ENCODE measurements at places on chromosomes 5 and 9. TPM values are rescaled to one million over a fixed set of nuclear protein-coding genes. Genes with fewer than 3 reads are reported as not detected.

- peak; percentile 65 for DNase-seq
- no peak overlapping the region for H3K27ac ChIP-seq
- peaks cover 4% of the 10 kb centered on the region for H3K36me3 ChIP-seq
- H3K4me3 ChIP-seq: no peak overlapping the region
- no peaks in the 10 kb centered on the region for H3K27me3 ChIP-seq
These were observed 26.1 kb downstream of the IDNK start for GRCh38 chr9:83649080-83649479.

DNA sequence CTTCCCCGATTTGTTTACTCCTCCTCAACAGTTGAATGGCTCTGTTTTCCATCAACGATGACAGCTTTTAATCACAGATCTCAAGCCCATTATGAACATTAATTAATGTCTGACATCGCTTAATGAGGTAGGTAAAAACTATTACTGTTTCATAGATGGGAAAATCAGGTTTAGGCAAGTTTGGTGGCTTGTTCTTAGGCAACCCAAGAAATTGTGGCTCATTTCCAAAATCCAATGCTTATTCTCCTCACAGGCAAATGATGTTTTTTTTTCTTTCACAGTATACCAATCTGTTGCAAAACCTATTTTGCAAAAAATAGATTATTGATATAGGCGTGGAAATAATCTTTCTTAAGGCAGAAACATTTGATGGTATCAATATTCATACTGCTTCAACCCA is 70.8 kb upstream of the CHD1 start:
- H3K27me3 ChIP-seq: no peaks in the 10 kb centered on the region
- H3K4me3 ChIP-seq: no peak overlapping the region
- no peak for DNase-seq
- H3K4me1 ChIP-seq: peaks cover 6% of the 10 kb centered on the region
- no peaks in the 10 kb centered on the region for H3K36me3 ChIP-seq

- H3K36me3 ChIP-seq: no peaks in the 10 kb centered on the region
- peak overlapping the region; percentile 40 for H3K27ac ChIP-seq
- H3K4me3 ChIP-seq: no peak overlapping the region
- no peaks in the 10 kb centered on the region for H3K27me3 ChIP-seq
- H3K4me1 ChIP-seq: peaks cover 82% of the 10 kb centered on the region
These were observed 20.2 kb downstream of the EEIG1 start for GRCh38 chr9:127960410-127961154.

DNA sequence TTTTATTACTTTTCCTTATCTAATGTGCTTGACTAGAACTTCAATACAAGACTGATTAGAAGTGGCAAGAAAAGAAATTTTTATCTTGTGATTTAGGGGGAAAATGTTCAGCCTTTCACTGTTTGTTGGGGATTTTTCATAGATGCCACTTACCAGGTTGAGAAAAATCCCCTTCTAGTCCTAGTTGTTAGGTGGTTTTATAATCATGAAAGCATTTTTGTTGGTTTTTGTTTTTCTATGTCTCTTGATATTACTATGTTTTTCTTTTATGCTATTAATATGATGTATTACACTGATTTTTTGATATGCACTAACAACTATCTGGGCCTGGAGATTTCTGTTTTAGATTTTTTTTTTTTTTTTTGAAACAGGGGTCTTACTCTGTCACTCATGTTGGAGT is 134.0 kb downstream of the PARP8 start:
- H3K36me3 ChIP-seq: no peaks in the 10 kb centered on the region
- H3K27me3 ChIP-seq: no peaks in the 10 kb centered on the region
- no peak overlapping the region for H3K4me3 ChIP-seq

DNA sequence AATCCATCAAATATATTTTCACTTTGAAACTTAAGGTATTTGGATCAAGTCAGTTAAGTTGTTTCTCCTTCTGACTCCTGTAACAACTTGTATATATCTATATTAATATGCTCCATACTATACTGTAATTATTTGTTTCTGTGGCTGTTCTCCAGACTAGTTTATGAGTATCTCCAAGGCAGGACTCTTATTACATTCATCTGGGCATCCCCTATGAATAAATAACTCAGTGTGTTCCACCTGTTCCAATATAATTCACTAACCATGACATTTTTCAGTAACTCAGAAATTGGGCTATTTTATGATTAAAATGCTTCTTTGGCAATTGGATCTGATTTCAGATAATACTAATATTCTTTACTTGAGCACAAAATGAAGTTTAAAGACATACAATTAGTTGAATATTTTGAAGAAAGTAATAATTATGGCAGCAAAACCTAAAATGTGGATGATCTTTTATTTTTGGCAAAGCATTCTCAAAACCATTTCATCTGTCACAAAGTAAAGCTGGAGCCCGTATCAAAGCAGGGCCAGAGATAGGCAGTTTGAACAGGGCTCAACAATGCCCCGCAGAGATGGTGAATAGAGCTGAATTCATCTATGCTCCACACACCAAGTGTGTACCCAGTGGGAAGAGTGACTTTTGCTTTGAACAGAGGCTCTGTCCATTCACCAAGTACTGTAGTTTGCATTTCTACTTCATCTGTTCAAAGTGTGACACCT is 314.3 kb downstream of the PDE4D start:
- no peak overlapping the region for H3K4me3 ChIP-seq
- no peaks in the 10 kb centered on the region for H3K27me3 ChIP-seq
- H3K27ac ChIP-seq: no peak overlapping the region
- no peaks in the 10 kb centered on the region for H3K36me3 ChIP-seq
- no peaks in the 10 kb centered on the region for H3K4me1 ChIP-seq

DNA sequence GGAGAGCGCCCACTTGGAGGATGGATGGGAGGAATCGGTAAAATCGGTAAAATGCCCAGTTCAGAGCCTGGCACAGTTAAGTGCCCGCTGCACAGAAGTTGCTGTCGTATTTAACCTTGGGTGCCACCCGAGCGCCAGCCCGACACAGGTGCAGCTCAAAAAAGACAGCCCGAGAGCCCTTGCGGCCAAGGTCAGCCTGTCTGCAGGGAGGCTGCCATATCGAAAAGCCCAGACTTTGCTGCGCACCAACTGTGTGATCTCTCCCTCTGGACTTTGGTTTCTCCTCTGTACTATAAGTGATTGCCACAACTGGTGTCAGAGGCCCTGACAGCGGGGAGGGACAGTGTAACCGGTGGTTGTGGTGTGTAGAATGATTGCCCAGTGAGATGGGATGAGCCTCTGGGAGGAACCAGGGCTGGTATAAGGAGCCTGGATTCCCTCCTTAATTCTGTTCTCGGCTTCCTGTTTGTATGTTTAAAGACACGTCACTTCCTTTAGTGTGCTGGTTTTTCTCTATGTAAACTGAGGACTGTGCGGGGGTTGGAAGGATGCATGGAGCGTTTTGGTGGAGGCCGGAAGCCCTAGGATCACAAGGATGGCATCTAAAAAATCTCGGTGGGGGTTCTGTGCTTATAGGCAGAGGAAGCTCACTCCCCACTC is 792 bp downstream of the NTMT1 start:
- H3K27me3 ChIP-seq: no peaks in the 10 kb centered on the region
- peak overlapping the region; percentile 99 for H3K4me3 ChIP-seq
- no peaks in the 10 kb centered on the region for H3K36me3 ChIP-seq
- peaks cover 32% of the 10 kb centered on the region for H3K4me1 ChIP-seq
- peak overlapping the region; percentile 33 for H3K27ac ChIP-seq
- no peak for DNase-seq

DNA sequence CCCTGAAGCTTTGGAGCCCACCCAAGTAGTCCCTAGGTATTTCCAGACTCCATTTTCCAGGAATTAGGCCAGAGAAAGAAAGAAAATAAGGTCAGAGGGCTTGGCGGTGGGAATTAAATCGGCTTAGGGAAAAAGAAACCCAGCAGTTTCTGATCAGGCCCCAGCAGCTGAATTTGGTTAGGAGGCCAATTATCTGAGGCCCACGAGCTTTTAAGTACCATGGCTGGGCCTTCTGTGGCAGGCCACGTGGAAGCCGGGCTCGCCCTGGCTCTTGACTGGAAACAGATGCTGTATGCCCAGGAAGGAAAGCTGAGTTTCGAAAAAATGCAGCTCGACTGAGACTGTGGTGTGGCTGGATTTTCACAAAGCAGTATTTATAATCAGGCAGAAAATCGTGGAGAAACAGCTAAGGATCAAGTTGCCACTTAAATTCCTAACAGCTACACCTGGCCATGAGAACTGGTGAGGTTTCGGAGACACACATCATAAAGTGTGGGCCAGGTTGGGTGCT is 75.1 kb upstream of the PANK3 start:
- no peaks in the 10 kb centered on the region for H3K36me3 ChIP-seq
- H3K4me1 ChIP-seq: no peaks in the 10 kb centered on the region
- no peak for DNase-seq
- H3K4me3 ChIP-seq: no peak overlapping the region

DNA sequence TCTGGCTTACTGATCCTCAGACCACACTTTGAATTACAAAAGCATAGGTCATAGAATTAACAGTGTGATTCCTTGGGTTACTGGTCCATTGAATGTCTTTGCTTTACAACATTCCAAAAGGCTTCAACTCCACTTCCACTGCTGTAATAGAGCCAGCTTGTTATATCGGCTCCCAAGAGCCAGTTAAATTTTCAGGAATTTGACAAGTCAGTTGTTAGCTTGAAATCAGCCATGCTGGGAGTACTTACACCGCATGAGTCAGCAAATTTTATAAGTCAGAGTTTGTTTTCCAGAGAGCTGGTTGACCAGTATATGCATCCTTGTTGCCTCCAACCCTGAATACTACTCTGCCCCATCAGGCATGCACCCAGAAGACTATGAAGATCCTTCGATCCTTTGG is 73.1 kb downstream of the FOXB2 start:
- no peaks in the 10 kb centered on the region for H3K36me3 ChIP-seq
- no peak for DNase-seq
- H3K27me3 ChIP-seq: peaks cover 36% of the 10 kb centered on the region
- no peak overlapping the region for H3K4me3 ChIP-seq

DNA sequence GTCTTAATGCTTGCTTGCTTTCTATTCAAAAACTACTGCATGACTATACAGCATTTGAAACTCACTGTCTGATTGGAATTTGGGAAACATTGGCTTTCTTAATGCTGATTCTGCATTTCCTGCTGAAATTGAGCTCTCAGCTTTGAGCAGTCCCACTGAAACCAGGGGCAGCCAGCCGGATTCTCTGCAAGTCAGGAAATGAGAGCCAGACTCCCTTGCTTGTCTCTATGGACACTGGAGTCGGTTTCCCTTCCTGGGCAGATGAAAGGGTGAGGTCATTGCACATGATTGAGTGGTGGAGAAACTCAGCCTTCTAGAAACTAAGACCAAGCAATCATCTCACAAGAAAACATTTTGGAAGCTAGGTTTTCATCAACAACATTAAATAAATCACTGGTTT is 119.7 kb upstream of the SPATA31C2 start:
- H3K4me3 ChIP-seq: no peak overlapping the region
- DNase-seq: no peak
- H3K4me1 ChIP-seq: peaks cover 20% of the 10 kb centered on the region

DNA sequence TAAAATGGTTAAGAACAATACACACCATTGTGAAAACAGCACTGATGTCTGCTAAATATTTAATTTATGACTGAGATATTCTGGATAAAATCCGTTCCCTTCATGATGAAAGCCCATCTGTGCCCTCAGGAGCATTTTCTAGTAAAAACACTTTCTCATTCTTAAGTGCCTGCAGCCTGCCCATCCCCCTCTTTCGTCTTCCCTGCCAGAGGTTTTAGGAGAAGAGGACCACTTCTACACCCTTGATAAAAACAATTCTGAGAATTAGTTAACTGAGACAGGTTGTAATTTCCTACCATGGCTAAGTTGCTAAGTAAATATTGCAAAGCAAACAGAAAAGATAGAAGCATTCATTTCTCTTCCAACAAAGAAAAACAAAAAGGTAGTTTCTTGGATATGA is 272.6 kb downstream of the ATPSCKMT start:
- no peaks in the 10 kb centered on the region for H3K27me3 ChIP-seq
- no peak for DNase-seq
- H3K4me1 ChIP-seq: no peaks in the 10 kb centered on the region
- no peaks in the 10 kb centered on the region for H3K36me3 ChIP-seq
- no peak overlapping the region for H3K4me3 ChIP-seq
- no peak overlapping the region for H3K27ac ChIP-seq

DNA sequence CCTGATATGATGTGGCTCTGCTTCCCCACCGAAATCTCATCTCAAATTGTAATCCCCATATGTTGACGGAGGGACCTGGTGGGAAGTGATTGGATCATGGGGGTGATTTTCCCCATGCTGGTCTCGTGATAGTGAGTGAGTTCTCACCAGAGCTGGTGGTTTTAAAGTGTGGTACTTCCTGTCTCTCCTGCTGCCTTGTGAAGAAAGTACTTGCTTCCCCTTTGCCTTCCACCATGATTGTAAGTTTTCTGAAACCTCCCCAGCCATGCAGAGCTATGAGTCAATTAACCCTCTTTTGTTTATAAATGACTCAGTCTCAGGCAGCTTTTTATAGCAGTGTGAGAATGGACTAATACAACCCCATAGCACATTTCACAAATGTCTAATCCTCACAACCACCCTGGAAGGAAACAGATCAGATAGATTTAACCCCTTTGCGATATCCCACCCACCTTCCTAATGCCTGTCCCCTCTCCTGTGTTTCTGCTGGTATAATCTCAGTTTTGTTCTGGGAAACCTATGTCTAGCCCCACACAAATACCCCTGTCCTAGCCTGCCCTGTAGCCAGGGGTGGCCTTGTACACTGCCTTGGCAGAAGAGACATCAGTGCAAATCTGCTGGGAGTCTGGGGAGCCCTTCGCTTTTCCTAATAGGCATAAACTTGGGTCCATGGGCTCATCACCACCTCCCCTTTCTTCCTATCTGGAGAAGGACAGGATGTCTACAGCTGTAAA is 157.0 kb upstream of the RAI14 start:
- H3K36me3 ChIP-seq: no peaks in the 10 kb centered on the region
- H3K4me3 ChIP-seq: no peak overlapping the region
- H3K4me1 ChIP-seq: peaks cover 43% of the 10 kb centered on the region
- H3K27ac ChIP-seq: peak overlapping the region; percentile 72
- H3K27me3 ChIP-seq: no peaks in the 10 kb centered on the region
- peak; percentile 87 for DNase-seq

- no peak overlapping the region for H3K4me3 ChIP-seq
- no peak for DNase-seq
- H3K36me3 ChIP-seq: no peaks in the 10 kb centered on the region
- H3K27me3 ChIP-seq: peaks cover 50% of the 10 kb centered on the region
These were observed 12.1 kb upstream of the PSD2 start for GRCh38 chr5:139783436-139783965.

DNA sequence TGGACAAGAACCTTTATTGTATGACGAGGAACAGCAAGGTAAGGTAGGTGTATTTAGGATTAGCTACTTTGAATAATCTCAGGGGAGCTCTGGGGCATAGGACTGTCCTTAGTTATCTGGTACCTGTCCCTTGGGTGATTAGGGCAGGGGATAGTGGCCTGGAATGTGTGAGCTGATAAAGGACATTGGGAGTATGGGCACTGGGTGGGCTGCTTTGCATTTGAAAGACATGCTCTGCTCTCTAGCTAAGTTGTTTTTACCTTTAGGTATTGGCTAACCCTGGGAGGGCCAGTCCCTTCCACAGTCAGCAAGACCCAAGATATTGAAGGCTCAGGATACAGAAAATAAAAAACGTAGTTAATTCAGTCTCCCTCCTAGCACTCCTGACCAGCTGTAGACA is 282.8 kb upstream of the C9orf72 start:
- H3K27ac ChIP-seq: no peak overlapping the region
- no peak overlapping the region for H3K4me3 ChIP-seq
- no peaks in the 10 kb centered on the region for H3K27me3 ChIP-seq
- DNase-seq: no peak
- no peaks in the 10 kb centered on the region for H3K36me3 ChIP-seq

The MZB1 gene
- 0.50 TPM for total RNA-seq

The WNK2 gene
- 44.6 TPM for total RNA-seq

The FABP6 gene
- total RNA-seq: 5.7 TPM

The LTC4S gene
- 9.7 TPM for total RNA-seq

The EIF4E1B gene
- not detected for total RNA-seq
